Left renal cortex interstitium (tissue), 4 donors: ENCODE measurements at places on chromosomes 6 and 20.

DNA sequence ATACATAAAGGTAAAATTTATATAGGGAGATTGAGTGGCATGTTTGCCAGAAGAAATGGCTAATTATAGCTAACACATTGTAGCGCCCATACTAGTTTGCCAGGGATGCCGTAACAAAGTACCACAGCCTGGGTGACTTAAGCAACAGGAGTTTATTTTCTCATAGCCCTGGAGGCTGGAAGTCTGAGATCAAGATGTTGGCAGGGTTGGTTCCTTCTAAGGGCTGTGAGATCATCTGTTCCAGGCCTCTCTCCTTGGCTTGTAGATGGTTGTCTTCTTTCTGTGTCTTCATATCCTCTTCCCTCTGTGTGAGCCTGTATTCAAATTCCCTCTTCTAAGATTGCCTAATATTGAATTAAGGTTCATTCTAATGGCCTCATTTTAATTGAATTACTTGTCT is 417.5 kb upstream of the OPRM1 start:
- no peak for DNase-seq

DNA sequence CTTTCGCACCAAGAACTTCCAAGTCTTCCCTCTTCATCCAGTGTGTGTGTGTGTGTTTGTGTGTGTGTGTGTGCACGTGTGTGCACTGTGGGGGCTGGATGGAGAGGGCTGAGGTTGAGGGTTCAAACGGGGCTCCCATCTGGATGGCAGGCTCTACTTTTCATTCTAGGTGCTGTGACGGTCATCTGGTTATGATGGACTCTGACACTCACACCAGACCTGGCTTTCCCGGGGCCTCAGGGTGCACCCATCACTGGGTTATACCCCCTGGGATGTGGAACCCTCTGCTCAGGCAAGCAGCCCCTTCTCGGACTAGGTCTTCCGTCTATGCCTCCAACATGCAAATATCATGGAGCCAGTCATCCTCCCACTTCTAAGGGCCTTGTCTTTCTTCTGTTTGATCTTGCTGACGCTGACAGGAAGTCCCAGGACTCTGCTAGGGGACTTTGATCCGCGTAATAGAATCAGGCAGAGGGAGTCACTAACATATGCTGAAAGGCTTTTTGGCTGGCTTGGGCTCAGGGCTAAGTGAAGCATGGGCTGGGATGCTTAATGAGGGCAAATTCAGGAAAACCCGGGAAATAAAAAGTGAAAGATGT is 313.6 kb downstream of the CDC5L start:
- no peak for DNase-seq

GRCh38 chr6:163356324-163356723 is 58.2 kb upstream of the QKI start:
- no peak for DNase-seq

- no peak for DNase-seq
Observed at GRCh38 chr6:157481189-157481864, 100.3 kb downstream of the ZDHHC14 start.

DNA sequence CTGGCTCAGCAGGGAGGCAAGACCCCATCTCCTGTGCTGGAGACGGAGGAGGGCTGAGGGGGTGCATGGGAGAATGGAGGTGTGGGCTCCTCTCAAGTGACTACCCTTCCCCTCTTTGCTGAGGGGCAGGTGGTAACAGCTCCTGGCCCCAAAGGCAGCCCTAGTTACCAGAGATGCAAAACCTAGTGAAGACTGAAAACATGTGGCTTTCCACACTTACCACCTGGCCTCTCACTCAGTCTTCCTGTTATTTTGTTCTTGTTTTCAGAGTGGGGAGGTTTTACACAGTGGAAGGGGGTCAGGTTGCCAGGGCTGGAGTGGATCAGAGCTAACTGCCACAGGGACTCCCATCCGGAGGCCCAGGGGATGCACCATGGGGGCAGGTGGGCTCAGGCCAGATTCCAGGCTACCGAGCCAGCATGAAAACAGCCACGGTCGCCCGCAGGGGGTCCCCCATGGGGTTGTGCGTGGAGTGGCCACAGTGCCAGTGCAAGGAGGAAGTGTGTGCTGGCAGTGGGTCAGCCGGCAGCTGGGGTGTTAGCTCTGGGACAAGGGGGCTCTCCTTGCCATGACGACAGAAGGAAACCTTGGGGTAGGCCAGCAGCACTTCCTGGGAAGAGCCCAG is 21.1 kb downstream of the MYT1 start:
- DNase-seq: no peak

DNA sequence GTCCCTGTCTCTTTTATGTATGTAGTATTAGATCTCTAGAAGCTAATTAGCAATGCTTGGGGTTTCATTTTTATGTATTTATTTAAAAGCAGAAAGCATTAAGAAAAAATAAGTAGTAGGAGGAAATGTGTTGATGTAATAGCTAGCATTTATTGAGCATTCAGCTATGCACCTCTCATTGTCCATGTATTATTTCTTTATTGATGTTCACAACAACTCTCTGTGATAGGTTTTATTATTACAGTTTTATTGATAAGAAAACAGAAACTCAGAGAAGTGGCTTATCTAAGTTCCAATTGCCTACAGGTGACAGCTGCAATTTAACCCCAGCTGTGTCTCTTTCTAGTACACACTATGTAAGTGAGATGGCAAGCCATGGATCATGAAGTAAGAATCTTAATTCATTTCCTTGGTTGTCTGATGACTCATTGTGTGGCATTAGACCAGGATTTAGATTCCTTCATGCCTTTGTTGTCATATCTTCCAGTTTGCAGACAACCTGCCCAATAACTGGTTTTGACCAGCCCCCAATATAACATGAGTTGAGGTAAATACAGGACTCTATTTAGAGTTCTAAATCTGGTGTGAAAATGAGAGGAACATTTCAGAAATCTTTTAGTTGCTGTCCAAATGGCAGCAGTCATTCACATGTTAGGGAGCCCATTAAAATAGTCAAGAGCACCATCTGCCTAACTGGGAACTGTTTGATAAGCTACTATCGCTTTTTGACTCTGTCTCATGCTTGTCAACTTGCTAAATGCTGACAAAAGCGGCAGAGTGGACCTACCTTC is 170.8 kb upstream of the PHACTR1 start:
- no peak for DNase-seq

DNA sequence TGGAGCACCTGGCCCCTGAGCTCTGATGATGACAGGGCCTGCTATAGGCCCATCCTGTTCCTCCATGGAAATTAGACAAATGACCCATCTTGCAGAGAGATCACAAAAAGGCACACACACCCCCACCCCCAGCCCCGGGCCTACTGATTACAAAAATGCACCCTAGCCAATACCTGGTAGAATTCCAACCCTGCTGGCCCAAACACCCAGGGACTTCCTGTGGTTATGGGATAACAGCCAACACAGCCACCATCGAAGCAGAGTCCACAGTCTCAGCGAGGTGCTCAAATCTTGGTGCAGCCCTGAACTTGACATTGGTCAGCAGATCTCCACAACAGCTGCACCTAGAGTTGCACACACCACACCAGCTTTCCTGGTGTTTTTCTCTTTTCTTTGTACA is 17.0 kb downstream of the NCR2 start:
- DNase-seq: no peak

DNA sequence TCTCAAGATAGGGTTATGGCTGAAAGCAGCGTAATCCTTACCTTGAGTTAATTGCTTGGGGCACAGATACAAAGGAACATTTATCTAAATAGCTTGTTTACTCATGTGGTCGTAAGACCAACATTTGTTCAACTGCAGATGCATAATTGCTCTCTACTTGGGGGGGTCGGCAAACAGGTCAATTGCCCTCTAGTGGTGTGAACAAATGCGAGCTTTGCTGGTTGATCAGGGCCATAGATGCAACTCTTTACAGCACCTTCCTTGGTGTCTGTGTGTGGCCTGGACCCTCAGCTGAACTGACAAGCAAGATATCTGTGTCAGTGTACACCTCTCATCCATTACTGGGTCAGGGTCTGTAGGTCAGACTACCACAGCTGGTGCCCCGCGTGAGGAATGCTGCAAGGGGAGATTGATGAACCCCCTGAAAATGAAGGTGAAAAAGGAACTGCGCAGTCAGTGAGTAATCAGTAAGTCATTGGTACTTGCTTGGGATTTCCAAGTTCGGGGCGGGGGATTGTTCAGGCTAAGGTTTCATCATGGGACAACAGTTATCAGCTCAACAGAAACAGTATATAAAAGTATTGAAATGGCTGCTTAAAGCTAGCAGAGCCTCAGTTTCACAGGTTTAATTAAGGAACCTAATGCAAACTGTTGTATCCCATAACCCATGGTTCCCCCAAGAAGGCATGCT is 24.0 kb downstream of the HLA-DPA1 start:
- no peak for DNase-seq

GRCh38 chr6:126721581-126722160 is 381.8 kb downstream of the CENPW start:
- no peak for DNase-seq

- DNase-seq: no peak
Observed at GRCh38 chr20:12243327-12243726, 325.6 kb downstream of the BTBD3 start.

DNA sequence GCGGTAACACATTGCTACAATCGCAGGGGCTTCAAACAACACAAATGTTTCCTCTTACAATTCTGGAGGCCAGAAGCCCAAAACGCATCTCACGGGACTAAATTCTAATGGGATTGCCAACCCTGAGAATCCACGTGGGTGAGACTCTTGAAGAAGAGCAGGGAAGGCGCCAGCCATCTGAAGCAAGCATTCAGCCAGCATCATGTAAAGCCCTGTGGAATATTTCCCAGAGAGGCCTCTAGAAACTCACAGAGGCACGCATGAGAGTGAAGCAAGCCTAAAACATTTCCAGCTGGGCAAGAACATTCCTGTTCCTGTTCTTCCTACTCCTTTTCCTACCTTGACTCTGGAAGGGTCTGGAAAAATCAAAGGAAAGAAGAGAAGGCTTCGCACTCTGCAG is 19.6 kb upstream of the FNDC1 start:
- no peak for DNase-seq

DNA sequence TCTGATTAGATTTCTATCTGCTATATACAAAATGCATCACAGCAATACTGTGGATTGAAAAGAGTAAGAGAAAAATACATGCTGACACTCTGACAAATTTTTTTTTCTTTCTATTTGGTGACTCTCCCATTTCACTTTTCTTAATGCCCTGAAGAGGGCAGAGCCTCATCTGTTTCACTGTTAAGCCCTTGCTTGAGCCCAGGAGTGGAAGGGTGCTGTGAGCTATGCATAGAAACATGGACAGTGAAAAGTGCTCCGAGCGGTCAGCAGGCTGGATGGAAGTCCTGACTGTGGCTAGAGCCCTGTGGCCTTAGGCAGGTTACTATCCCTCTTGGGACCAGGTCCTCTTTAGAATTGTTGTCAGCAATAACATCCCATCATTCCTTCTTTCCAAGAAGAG is 17.4 kb upstream of the CSE1L start:
- no peak for DNase-seq

DNA sequence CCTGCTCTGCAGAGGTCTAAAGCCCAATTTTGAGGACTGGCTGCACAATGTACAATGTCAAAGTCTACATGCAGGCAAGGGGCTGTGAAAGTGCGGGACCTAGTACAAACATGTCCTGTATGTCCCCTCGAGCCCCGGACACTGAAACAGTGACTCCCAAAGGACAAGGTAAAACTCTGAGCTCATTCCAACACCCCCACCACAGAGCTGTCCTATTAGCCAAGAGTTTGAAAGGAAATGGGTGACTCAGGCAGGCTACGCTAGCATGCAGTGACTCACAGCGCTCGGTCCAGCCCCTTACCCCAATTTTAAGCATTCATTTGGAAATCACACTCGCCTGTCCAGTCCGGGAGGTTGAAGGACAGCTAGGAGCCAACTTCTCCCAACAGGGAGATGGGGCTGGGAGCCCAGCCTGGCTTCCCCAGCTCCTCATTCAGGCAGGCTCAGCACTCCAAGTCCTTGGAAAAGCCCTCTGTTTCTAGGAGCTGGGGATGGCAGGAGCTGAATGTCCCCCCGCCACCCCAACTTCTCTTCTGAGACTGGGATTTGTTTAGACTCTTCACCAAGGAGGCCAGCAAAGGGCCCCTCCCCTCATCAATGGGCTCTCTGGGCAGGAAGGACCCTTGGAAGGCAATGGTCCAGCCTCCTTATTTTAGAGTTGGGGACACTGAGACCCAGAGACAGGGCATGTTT is 3.9 kb downstream of the SDC4 start:
- no peak for DNase-seq

DNA sequence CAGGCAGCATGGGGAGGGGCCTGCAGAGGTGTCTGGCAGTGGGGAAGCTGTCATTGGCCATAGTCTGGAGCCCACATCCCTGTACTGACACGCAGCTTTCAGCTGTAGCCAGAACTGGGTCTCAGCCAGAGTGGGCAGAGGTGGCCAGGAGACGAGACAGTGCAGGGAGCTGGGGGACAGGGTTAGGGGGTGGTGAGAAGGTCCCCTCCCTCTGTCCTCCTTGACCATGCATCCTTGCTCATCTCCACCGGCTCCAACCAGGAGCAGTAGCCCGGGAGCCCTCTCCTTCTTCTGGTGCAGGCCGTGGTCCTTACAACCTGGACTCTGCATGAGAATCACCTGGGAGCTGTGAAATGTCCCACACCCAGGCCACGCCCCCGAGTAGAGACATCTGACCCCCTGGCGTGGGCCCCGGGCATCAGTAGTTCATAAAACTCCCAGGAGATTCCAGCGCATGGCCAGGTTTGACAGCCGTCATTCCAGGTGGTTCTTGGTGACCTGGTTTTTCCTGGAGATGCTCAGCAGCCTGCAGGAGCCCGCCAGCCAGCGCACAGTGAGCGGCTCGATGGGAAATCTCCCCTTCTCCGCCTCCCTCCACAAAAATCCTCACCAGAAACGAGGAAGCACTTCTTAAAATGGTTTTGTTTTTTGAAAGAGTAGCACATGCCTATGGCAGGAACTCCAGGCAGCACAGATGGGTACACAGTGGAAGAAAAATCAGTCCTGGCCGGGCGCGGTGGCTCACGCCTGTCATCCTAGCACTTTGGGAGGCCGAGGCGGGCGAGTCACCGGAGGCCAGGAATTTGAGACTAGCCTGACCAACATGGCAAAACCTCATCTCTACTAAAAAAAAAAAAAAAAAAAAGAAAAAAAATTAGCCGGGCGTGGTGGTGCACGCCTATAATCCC is 56.2 kb downstream of the ADNP start:
- no peak for DNase-seq

GRCh38 chr20:46139266-46139889 is 21.3 kb downstream of the CD40 start:
- no peak for DNase-seq

- no peak for DNase-seq
Observed at GRCh38 chr6:108243836-108244235, 17.0 kb downstream of the SNX3 start.

- no peak for DNase-seq
Observed at GRCh38 chr6:5729813-5730517, 276.8 kb downstream of the NRN1 start.

DNA sequence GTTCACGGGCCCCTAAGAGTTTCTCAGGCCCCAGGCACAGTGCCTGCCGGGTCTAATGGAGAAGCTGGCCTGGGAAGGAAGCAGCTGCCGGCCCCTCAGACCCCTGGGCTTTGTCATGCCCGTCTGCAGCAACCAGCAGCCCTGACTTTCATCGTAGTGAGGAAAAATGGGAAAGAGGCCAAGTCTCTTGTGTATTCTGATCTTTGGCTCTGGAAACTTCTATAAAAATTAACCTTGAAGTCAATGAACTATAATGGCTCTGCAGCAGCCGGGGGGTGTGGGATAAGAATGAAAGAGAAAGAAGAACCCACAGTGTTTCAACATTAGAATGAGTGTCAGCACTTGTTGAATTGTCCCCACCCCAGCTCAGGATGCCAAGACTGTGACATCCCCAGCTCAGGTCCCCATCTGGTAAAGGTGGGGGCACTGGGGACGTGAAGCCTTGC is 12.9 kb downstream of the TGM2 start:
- no peak for DNase-seq
